ENCODE measurements at places on chromosomes 1 and 21. TPM values are rescaled to one million over a fixed set of nuclear protein-coding genes. Genes with fewer than 3 reads are reported as not detected.

DNA sequence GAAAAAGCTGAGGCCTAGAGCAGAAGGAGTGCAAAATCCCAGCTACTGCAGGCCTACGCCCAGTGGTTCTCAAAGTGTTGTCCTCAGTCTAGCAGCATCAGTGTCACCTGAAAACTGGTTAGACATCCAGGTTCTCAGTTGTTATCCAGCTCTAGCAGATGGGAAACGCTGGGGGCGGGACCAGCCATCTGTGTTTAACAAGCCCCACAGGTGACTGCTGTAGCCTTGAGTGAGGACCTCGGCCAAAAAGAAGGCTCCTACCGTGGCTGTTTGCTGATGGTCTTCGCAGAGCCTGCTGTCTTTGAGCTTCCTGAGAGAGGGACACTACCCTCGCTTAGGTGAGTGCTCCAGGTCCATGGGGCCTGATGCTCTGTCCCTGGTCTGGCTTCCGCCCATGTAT is 69.7 kb downstream of the LRRN2 start:
- DNase-seq, result no peak

- no peak for DNase-seq
These were observed 37.9 kb downstream of the YARS1 start for GRCh38 chr1:32779242-32779641.

GRCh38 chr1:187956975-187957374 is 1128.2 kb downstream of the PLA2G4A start:
- no peak for DNase-seq

GRCh38 chr1:16181887-16182719 is 26.2 kb upstream of the EPHA2 start:
- no peak for DNase-seq

DNA sequence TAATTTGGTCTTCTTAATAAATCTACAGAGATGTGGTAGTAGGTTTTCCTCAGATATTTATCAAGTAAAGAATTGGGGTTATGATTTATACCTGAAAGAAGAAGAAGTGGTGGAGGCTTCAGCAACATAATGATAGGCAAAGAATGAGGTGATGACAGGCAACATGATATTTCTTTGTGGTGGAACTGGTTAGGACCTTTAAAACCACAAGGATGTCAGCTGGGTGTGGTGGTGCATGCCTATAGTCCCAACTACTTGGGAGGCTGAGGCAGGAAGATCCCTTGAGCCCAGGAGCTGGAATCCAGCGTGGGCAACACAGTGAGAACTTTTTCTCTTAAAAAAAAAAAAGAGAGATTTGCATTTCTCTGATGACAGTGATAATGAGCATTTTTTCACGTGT is 34.1 kb upstream of the COL11A1 start:
- DNase-seq, result no peak

DNA sequence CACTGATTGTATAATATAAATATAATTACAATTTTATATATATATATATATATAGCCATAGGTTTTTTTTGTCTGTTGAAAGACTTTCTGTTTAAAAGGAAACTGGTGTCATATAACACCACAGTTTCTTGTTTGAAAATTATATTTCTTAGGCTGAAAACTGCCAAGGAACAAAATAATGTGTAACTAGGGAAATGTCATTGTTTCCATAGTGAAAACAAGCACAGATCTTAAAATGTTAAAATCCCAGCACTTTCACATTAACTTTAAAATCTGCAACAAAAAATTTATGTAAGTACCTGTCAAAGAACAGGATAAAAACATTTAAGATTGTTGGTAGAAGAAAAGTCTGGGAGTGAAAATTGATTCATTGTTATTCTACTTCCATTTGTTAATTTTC is 104.2 kb downstream of the ATP6V1G3 start:
- DNase-seq, result no peak

- DNase-seq, result no peak
These were observed 67.3 kb downstream of the RUNX1 start for GRCh38 chr21:34981791-34982190.

DNA sequence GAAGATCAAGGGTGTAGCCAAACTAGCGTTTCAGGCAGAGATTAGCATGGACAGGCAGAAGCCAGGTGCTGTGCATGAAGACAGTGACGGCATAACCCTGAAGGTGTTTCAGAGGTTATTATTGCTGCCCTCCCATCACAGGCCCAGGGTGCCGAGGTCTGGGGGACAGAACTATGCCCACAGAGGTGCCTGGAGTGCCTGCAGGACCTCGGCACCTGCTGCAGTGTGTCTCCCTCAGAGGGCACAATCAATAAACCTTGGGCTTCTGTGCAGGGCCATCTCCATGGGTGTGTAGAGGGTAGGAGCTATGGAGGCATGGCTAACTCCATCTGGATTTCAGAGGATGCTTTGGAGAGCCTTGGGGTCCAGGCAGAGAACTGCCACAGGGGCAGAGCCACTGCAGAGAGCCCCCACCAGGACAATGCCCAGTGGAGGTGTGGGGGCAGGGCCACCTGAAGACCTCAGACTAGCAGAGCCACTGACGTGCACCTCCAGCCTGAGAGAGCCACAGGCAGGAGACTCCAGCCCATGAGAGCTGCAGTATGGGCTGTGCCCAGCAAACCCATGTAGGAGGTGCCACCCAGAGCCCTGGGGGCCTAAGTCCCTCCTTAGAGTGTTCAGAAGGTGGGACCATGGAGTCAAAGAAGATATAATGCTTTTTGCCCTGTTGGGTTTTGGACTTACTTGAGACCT is 5.7 kb upstream of the ABCG1 start:
- DNase-seq, result no peak

DNA sequence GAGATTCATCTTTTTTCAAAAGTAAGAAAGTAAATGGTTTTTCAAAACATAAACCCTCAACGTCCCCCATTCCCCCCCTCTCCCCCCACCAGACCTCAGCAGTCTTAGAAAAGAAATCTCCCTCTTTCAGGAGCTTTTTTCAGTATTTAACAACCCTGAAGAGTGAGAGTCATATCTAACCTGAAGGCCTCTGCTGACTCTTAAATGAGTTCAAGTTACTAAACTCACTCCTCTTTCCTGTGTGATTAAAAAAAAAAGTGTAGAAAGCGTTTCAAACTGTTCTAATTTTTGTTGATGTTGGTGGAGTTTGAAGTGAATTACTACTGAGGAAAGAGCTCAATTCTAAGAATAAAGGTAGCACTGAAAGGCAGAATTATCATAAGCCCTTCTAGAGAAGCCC is 93.7 kb downstream of the VAV3 start:
- DNase-seq, result no peak

GRCh38 chr1:204225841-204226735 is 12.3 kb upstream of the GOLT1A start:
- DNase-seq, result no peak

DNA sequence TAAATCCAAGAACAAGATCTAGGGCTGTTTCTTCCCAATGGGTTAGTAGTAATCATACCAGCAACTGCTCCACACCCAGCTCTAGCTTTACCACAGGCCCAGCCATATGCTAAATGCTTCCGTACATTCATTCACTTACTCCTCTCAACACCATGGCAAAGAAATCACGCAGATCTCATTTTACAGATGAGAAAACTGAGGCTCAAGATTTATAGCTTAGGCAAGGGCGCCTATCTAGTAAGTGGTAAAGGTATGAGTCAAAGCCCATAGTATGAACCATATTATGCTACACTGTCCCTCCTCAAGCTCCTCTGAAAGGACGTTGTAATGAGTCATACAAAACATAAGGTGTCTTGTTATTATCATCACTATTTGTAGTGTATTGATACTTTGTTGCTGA is 82.2 kb downstream of the NIBAN1 start:
- no peak for DNase-seq

GRCh38 chr1:231629132-231629531 is 2.5 kb downstream of the DISC1 start:
- DNase-seq, result no peak

DNA sequence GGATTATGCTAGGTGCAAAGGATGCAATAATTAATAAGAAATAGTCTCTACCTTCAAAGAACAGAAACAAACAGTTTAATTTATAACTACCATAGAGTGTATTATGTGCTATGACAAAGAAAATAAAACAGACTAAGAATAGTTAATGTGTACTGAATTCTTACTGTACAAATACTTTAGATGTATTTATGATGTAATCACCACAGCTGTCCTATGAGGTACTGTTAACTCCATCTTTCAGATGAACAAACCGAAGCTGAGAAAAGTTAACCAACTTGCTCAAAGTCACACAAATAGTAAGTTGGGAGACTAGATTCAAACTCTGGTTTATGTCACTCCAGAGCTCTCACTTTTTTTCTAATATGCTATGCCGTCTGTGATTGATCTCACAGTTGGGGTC is 77.0 kb upstream of the FGGY start:
- DNase-seq, result no peak

GRCh38 chr1:163771637-163772036 is 449.9 kb downstream of the NUF2 start:
- DNase-seq, result no peak

HES2 gene
- total RNA-seq, result not detected

VWA5B1 gene
- 0.31 TPM for total RNA-seq

GUCA2B gene
- total RNA-seq, result not detected
